ENCODE measurements at places on chromosomes 6 and 20. TPM values are rescaled to one million over a fixed set of nuclear protein-coding genes. Genes with fewer than 3 reads are reported as not detected.

Gene CCN6
- 3.0 TPM for total RNA-seq

Gene RAET1L
- total RNA-seq: not detected

Gene BFSP1
- total RNA-seq: 6.9 TPM

Gene PDE10A
- 27.8 TPM for total RNA-seq

Gene NKAIN4
- 5.5 TPM for total RNA-seq

Gene OVOL2
- 0.77 TPM for total RNA-seq

Gene SPATA2
- 8.3 TPM for total RNA-seq

Gene ZNF165
- total RNA-seq: 4.2 TPM

Gene GNMT
- total RNA-seq: 0.72 TPM

Gene C6orf163
- total RNA-seq: 1.3 TPM

Gene MICB
- total RNA-seq: 72.1 TPM

Gene XRN2
- total RNA-seq: 77.7 TPM

Gene ELOVL4
- 0.41 TPM for total RNA-seq

Gene COL19A1
- total RNA-seq: not detected

Gene MED20
- 24.5 TPM for total RNA-seq

Gene ZNF831
- total RNA-seq: 0.03 TPM

Gene DEF6
- 0.59 TPM for total RNA-seq

Gene TMEM74B
- total RNA-seq: 1.1 TPM

Gene RGS17
- 8.7 TPM for total RNA-seq

Gene PNRC1
- total RNA-seq: 63.5 TPM

Gene CALHM6
- not detected for total RNA-seq

Gene SNAP25
- 0.69 TPM for total RNA-seq

Gene CFAP206
- 2.4 TPM for total RNA-seq

Gene NOX3
- total RNA-seq: not detected

Gene MATN4
- total RNA-seq: 0.15 TPM

Gene EYA4
- not detected for total RNA-seq

Gene RIPPLY2
- 6.5 TPM for total RNA-seq

Gene BPIFB2
- not detected for total RNA-seq

Gene HLA-DMB
- 0.44 TPM for total RNA-seq

Gene MARCKS
- 35.3 TPM for total RNA-seq

Gene PACSIN1
- 0.18 TPM for total RNA-seq

Gene ENPP4
- 5.4 TPM for total RNA-seq

Gene HAO1
- 0.13 TPM for total RNA-seq

Gene MAFB
- 0.28 TPM for total RNA-seq

Gene GLP1R
- not detected for total RNA-seq

Gene MUCL3
- total RNA-seq: not detected

Gene PPARD
- 14.4 TPM for total RNA-seq

Gene VNN1
- not detected for total RNA-seq

Gene OR10C1
- total RNA-seq: not detected

Gene SRMS
- not detected for total RNA-seq

Gene FKBP5
- 25.2 TPM for total RNA-seq

Gene TFAP2D
- not detected for total RNA-seq
